ENCODE measurements at places on chromosomes 1 and 21.

DNA sequence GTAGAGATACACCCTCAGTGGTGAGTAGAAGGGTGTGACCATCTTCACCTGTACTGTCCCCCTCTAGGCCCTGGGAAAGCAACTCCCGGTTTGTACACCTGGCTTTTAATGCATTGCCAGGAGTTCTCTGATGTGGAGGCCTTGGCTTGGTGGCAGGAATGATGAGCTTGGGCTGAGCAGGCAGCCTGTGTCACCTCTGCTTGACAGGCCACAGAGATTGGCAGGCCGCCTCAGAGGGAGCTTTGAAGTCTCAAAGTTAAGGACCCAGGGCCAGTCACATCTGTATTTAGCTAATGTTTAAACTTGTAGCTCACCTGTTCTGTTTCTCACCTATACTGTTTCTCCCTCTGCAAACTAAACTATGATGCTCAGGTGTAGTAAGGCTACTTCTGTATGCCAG is 28.5 kb downstream of the HUNK start:
- H3K27me3 ChIP-seq, result no peaks in the 10 kb centered on the region
- peaks cover 71% of the 10 kb centered on the region for H3K4me1 ChIP-seq
- DNase-seq, result no peak
- peaks cover 16% of the 10 kb centered on the region for H3K36me3 ChIP-seq

DNA sequence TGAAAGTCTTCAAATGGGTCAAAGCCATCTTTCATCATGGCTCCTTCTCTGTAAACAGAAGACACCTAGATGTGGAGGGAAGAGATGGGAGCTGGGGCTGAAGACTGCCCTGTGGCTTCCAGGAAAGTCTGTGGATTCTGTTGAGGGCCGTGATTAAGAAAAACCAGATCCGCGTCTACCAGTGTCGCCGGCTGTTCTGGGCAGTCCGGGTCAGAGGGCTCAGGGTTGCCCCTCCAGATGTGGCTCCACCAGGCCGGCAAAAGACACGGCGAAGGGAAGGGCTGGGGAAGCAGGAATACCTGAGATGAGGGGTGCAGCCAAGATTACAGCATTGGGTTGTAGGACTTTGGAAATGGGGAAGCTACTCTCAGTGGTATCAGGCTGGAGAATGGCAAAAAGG is 162.6 kb downstream of the RHOU start:
- no peaks in the 10 kb centered on the region for H3K36me3 ChIP-seq
- no peak overlapping the region for H3K4me3 ChIP-seq
- DNase-seq, result no peak
- peaks cover 37% of the 10 kb centered on the region for H3K4me1 ChIP-seq
- H3K27ac ChIP-seq, result no peak overlapping the region
- H3K27me3 ChIP-seq, result no peaks in the 10 kb centered on the region

DNA sequence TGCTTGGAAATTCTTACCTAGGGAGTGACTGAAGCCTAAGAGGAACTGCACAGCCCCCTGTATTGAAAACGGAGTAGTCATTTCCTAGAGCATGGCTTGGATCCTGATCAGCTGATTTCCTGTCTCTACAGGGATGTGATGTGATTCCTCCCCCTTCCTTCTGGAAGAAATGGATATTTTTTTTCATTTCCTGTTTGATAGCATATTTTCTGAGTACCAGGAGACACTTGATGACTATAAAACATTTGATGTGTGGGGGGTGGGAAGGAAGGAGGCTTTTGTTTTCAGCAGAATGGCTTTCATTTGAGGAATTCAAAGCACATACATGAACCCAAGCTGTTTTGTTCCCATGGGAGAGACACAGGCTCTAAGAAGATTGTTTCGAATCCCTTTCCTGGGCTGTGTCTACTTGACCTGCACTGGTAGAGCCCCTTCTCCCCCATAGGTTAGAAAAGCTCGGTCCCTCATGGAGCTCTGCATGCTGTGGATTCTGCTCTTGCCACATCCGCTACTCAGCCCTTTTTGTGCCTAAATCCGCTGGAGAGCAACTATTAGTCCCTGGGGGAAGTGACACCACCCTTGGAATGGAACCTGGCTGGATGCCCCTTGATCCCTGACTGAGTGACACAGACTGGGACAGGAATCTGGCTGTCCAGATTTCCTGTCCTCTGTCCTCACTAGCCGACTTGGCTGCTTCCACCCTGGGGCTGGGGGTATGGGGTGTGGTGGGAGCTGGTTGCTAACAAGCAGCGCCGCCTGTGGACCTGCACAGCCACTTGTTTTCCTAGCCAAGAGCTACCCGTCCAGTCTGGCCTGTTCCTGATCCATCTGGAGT is 71.8 kb upstream of the MACF1 start:
- no peak for DNase-seq
- H3K27me3 ChIP-seq, result no peaks in the 10 kb centered on the region
- peaks cover 47% of the 10 kb centered on the region for H3K4me1 ChIP-seq

DNA sequence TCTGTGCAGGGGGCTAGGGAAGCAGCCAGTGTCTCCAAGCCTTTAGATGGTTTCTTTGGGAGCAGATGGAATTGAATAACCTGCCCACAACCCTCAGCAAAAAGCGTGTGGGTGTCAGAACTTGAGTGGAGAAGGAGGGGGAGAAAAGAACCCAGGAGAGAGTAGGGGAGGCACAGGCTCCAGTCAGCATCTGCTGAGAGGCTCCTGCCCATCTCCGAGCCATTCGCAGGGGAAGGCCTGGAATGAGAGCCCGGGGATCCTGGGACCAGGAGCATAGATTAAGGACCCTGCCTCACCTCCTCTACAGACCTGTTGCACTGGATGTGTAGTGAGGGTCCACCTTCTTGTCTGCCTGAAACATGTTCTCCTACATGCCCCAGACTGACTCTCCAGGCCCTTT is 16.3 kb downstream of the TMEM81 start:
- peaks cover 4% of the 10 kb centered on the region for H3K4me1 ChIP-seq
- H3K27ac ChIP-seq, result no peak overlapping the region
- H3K4me3 ChIP-seq, result no peak overlapping the region
- peak; percentile 47 for DNase-seq

DNA sequence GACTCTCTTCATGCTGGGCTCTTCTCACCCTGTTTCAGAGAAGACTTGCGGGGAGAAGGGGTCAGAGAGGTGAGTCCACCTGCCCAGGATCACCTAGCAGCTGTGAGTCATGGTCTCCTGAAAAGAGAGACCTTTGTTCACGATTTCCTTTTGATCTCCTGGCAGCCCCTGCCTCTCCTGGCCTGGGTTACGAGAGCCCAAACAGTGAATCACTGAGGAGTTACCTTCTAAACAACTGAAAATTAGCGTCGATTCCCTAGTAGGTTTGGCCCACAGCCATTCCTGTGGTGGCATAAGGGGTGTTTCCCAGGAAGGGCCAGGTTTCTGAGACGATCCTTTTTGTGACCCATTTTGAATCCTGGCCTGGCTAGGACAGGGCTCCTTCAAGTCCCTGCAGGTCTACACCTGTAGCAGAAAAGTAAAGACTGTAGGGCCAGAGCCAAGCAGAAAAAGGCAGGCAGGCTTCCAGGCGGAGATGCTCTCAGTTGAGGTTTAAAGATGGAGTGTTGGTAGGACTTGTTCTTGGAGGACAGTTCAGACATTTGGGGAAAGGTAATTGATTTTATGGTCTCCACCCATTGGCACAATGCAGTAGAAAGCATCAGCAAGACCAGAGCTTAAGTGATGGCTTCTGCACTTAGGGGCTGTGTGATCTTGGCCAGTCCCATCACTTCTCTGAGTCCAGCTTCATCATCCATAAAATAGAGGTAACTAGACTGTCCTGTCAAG is 2.1 kb upstream of the PLA2G2E start:
- no peaks in the 10 kb centered on the region for H3K36me3 ChIP-seq
- H3K27me3 ChIP-seq, result no peaks in the 10 kb centered on the region
- peaks cover 12% of the 10 kb centered on the region for H3K4me1 ChIP-seq
- no peak overlapping the region for H3K4me3 ChIP-seq
- DNase-seq, result no peak
- H3K27ac ChIP-seq, result no peak overlapping the region

DNA sequence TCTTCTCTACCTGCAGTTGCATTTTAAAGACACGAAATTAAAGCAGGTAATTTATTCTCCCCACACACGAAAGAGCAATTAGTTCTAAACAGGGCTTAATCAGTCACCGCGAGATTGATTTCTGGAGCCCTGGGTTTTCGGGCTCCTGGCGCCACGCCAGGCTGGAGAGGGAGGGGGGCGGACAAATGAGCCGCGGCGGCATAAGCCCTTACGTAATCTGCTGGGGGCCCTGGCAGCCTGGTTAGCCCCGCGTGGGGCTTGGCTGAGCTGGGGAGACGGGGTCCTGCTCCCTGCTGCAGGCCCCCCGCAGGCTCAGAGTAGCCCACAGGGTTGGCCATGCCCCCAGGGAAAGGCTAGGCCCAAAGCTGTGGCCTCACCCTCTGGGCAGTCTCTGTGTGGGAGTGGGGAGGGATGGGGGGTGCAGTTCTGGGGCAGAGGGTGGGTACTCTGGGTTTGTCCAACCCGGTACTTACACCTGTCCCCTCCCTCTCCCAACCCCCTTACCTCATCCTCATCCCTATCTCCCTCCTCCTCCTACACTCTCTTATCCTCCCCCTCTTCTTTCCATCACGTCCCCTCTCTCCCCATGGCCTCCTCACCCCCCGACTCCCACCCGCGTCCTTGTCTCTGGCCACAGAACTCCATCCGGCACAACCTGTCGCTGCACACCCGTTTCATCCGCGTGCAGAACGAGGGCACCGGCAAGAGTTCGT is 19.9 kb downstream of the FOXO6 start:
- H3K27me3 ChIP-seq, result peaks cover 47% of the 10 kb centered on the region
- peaks cover 52% of the 10 kb centered on the region for H3K4me1 ChIP-seq
- H3K4me3 ChIP-seq, result peak overlapping the region; percentile 82
- H3K36me3 ChIP-seq, result peaks cover 10% of the 10 kb centered on the region

- H3K36me3 ChIP-seq, result no peaks in the 10 kb centered on the region
- no peak overlapping the region for H3K27ac ChIP-seq
- H3K4me3 ChIP-seq, result no peak overlapping the region
- H3K27me3 ChIP-seq, result no peaks in the 10 kb centered on the region
- peaks cover 14% of the 10 kb centered on the region for H3K4me1 ChIP-seq
Measured at GRCh38 chr1:41492341-41492848, 7.9 kb upstream of the EDN2 start.

All from type B pancreatic cell (in vitro differentiated cells).